Endothelial cell (in vitro differentiated cells): ENCODE measurements at places on chromosomes 4 and X. TPM values are rescaled to one million over a fixed set of nuclear protein-coding genes. Genes with fewer than 3 reads are reported as not detected.

DNA sequence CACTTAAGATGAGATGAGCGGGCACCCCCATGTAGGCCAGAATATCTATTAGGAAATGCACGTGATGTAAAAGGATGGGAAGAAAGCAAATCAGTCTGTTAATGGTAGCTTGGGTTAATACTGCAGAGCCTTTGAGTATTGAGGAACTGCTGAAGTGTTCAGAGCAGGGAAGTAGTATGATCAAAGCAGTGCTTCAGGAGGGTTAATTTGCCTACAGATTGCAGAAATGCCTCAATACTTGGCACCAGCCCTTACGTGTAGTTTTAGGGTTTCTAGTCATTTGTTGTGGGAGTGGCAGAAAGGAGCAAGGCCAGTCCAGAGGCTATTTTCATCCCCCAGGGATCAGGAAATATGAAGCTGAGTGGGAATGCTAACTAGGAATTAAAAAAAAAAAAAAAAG is 19.7 kb downstream of the ZFX start:
- H3K4me3 ChIP-seq = no peak overlapping the region
- H3K36me3 ChIP-seq = peaks cover 6% of the 10 kb centered on the region
- H3K27ac ChIP-seq = peak overlapping the region; percentile 57
- H3K4me1 ChIP-seq = peaks cover 14% of the 10 kb centered on the region
- peaks cover 3% of the 10 kb centered on the region for H3K27me3 ChIP-seq
- no peak for DNase-seq

DNA sequence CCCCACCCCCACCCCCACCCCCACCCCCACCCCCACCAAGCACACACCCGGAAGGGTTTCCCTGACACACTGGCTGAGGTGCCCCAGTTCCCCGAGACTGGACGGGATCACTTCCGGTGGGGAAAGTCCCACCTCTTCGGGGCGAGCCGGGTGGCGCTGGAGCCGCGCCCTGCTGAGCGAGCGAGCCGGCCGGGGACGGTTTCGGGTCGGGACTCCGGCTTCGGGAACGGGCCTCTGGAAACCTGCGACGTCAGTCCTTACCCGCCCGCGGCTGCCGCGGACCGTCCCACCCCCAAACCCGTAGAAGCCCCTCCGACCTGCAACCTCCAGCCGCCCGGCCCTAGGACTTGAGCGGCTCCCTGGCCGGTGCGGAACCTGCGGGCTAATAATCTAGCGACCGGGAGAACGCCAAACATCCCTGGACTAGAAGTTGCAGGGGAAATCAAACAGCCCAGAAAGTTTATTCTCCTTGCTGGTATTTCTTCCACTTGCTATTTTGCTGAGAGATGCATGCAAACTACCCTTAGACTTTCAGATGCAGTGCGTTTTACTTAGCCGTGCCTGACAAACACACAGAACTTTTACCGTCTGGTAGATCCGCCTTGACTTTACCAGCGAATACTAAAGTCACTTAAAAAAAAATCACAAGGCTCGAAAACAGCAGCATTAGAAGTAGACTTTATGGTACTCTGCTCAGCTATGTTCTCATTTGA is 991 bp downstream of the RAP2C start:
- H3K27ac ChIP-seq = peak overlapping the region; percentile 74
- H3K27me3 ChIP-seq = peaks cover 1% of the 10 kb centered on the region
- peak overlapping the region; percentile 88 for H3K4me3 ChIP-seq
- H3K4me1 ChIP-seq = peaks cover 19% of the 10 kb centered on the region
- DNase-seq = peak; percentile 64

DNA sequence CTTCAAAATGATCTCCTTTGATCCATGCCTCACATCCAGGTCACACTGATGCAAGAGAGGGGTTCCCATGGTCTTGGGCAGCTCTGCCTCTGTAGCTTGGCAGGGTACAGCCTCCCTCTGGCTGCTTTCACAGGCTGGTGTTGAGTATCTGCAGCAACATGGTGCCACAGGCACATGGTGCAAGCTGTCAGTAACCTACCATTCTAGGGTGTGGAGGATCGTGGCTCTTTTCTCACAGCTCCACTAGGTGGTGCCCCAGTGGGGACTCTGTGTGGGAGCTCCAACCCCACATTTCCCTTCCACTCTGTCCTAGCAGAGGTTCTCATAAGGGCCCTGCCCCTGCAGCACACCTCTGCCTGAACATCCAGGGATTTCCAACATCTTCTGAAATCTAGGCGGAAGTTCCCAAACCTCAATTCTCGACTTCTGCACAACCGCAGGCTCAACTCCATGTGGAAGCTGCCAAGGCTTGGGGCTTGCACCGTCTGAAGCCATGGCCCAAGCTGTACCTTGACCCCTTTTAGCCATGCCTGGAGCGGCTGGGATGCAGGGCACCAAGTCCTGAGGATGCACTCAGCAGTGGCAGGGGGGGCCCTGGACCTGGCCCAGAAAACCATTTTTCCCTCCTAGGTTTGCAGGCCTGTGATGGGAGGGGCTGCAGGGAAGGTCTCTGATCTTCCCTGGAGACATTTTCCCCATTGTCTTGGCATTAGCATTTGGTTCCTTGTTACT is 137.8 kb upstream of the NUDT6 start:
- H3K27me3 ChIP-seq = peaks cover 6% of the 10 kb centered on the region
- H3K27ac ChIP-seq = no peak overlapping the region
- DNase-seq = no peak
- peaks cover 8% of the 10 kb centered on the region for H3K4me1 ChIP-seq

DNA sequence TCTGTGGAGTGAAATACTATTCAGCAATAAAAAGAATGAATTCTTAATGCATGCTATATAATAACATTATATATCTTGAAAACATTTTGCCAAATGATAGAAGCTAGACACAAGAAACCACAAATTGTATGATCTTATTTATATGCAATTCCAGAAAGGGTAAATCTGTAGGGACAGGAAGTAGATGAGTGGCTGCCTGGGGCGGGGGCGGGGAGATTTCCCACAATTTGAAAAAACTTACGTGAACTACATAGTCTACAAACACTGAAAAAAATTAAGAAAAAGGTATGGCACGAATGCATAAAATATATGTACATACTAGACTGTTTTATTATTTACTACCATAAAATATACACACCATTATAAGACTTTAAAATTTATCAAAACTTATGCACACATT is 81.6 kb downstream of the WWC2 start:
- peaks cover 13% of the 10 kb centered on the region for H3K4me1 ChIP-seq
- no peak overlapping the region for H3K4me3 ChIP-seq
- no peak for DNase-seq
- no peak overlapping the region for H3K27ac ChIP-seq
- no peaks in the 10 kb centered on the region for H3K36me3 ChIP-seq

DNA sequence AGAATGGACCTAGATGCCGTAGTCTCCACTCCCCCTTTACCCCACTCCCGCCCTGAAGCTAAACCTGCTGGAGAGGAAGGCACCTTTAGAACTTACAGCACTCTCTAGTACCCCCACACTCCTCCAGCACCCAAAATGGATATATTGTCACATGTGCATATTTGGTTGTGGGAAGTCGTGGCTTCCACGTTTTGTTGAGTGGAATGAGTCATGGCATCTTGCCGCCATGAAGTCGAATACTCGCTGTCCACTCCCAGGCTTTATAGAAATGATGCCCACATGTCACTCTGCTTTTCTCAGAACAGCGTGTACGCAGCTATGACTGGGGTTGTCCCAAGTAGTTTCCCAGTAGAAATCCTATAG is 545 bp downstream of the ABCE1 start:
- H3K36me3 ChIP-seq = peaks cover 21% of the 10 kb centered on the region
- peaks cover 6% of the 10 kb centered on the region for H3K27me3 ChIP-seq
- peak overlapping the region; percentile 90 for H3K27ac ChIP-seq
- H3K4me1 ChIP-seq = peaks cover 23% of the 10 kb centered on the region
- no peak for DNase-seq

DNA sequence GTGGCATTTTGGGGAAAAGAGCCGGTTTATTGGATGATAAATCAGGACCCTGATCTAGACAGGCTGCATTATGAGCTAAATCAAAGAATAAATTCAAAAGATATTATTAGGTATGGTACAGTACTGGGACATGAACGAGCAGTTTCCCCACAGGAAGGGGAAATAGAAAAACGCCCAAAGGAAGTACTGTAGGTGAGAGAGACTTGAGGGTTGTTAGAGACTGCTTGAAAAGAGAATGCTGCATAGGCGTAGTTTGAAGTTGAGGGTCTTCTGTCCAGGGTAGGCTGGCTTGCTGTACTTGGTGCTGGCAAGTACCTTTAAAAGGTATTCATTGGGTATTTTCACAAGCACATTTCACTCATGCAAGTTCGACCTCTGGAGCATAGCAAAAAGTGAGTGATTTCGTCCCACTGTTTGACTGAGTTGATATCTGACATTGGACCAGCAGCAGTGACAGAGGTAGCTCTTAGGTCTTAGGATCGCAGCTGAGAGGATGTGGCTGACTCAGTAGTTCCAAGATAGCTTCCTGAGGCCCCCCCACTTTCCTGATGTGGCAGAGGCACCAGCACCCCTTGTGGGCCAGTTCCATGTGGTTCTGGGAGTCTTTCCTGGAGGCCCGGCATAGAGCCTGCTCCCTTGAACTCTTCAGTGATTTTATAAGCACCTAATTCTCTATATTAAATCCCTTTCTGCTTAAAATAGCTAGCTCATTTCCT is 64.3 kb downstream of the TMEM131L start:
- H3K4me3 ChIP-seq = no peak overlapping the region
- H3K27ac ChIP-seq = peak overlapping the region; percentile 83
- H3K36me3 ChIP-seq = peaks cover 16% of the 10 kb centered on the region
- H3K27me3 ChIP-seq = peaks cover 7% of the 10 kb centered on the region

- H3K27me3 ChIP-seq = no peaks in the 10 kb centered on the region
- H3K4me1 ChIP-seq = no peaks in the 10 kb centered on the region
- H3K4me3 ChIP-seq = no peak overlapping the region
- H3K36me3 ChIP-seq = no peaks in the 10 kb centered on the region
- no peak overlapping the region for H3K27ac ChIP-seq
- no peak for DNase-seq
Observed at GRCh38 chr4:83209419-83209818, 75.2 kb downstream of the COQ2 start.

- H3K27me3 ChIP-seq = no peaks in the 10 kb centered on the region
- no peaks in the 10 kb centered on the region for H3K36me3 ChIP-seq
- H3K27ac ChIP-seq = no peak overlapping the region
- no peak overlapping the region for H3K4me3 ChIP-seq
- no peak for DNase-seq
- no peaks in the 10 kb centered on the region for H3K4me1 ChIP-seq
Observed at GRCh38 chrX:73922856-73923455, 360.0 kb downstream of the CHIC1 start.

DNA sequence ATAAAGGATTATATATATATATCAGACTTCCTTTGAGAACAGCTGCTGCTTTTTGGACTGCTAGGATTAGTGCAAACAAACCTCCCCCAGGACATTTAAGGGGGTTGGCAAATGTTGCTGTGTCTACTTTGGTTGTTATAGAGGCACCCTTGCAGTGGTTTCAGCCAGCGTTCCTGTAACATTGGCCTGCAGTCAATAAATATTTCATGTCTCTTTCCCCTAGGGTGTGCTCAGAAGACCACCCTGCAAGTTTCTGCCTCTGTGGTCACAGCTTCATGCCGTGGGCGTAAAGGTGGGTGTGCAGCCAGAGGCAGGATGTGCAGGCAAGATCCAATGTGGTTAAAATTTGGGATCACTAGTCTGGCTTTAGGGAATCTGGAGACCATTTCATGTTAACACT is 28.9 kb downstream of the FGF5 start:
- no peaks in the 10 kb centered on the region for H3K27me3 ChIP-seq
- no peaks in the 10 kb centered on the region for H3K36me3 ChIP-seq
- H3K4me3 ChIP-seq = no peak overlapping the region
- DNase-seq = no peak
- no peaks in the 10 kb centered on the region for H3K4me1 ChIP-seq
- H3K27ac ChIP-seq = no peak overlapping the region

DNA sequence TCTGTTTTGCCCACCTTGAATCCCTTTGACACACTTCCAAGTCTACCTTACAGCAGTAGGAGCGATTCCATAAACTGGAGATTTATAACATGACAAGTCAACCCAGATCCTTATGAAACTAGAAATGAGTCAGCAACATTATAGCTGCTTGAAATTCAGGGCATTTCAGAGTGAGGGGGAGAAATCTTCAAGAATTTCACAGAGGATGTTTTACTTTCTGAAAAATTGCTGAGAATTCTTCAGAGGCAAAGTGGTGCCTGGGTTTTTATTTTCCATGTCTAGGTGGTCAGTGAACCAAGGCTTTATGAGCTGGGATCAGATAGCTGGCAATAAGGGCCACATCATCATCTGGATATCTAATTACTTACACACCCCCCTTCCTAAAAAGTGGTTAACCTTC is 119.8 kb downstream of the PPARGC1A start:
- H3K4me1 ChIP-seq = no peaks in the 10 kb centered on the region
- no peak overlapping the region for H3K27ac ChIP-seq
- H3K27me3 ChIP-seq = peaks cover 2% of the 10 kb centered on the region
- no peaks in the 10 kb centered on the region for H3K36me3 ChIP-seq
- no peak overlapping the region for H3K4me3 ChIP-seq

Gene DGAT2L6
- not detected for total RNA-seq

Gene EGF
- total RNA-seq = 15.0 TPM

Gene KLB
- total RNA-seq = not detected

Gene EXOC1L
- not detected for total RNA-seq

Gene GALNT7
- 80.9 TPM for total RNA-seq
